ENCODE measurements at places on chromosomes 4 and X. TPM values are rescaled to one million over a fixed set of nuclear protein-coding genes. Genes with fewer than 3 reads are reported as not detected.

GRCh38 chr4:169200361-169201030 is 70.3 kb downstream of the SH3RF1 start:
- DNase-seq, result no peak

- DNase-seq, result no peak
Observed at GRCh38 chrX:51598899-51599298, 19.8 kb downstream of the CENPVL3 start.

DNA sequence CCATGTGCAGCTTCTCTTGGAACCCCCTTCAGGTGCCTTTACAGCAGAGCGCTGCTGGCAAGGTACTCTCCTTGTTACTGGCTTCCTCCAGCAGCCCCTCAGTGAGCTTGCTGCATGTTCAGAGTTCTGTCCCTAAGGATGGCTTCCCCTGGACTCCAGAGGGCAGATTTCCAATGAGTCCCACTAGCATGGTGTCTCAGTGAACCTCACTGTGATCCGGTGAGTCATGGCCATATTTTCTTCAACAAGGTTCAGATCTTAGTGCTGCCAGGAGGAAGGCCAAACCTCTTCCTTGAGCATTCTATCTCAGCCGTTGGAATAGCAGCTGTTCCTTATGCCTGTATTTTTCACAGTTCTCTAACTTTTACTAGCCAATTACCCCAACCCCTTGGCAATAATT is 98.8 kb downstream of the CASK start:
- DNase-seq, result no peak

GRCh38 chr4:121728798-121729226 is 32.0 kb upstream of the ANXA5 start:
- no peak for DNase-seq

DNA sequence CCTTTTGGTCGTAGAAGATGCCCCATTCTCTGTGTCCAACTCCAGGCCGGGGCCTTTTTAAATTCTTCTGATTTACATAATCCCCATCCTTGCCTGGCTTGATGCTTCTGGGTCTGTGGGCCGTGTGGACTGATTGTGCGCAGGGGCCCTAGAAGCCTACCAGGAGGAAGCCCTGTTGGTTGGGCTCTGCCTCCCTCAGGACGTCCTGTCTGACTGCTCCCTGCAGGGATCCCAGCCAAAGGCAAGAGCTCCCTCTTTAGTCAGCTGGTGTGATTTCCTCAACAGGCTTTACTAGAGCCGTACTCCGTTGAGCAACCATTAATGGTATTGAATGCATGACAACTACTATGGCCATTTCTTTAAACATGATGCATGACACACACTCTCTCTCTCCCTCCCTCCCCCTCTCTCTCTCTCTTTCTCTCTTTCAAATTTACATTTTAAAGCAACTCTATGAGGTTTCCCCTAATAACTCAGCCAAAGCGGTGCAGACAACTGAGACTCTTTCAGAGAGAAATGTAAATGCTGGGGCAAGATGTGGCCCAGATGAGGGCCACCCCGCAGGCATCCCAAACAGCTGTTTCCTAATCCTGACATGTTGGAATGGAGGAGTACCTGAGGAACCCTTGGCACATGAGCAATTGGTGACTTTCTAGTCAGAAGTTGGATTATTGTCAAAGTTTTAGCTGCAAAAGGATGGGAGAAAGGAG is 117.3 kb downstream of the DRD5 start:
- no peak for DNase-seq

GRCh38 chr4:74632634-74633033 is 161.7 kb downstream of the BTC start:
- no peak for DNase-seq

DNA sequence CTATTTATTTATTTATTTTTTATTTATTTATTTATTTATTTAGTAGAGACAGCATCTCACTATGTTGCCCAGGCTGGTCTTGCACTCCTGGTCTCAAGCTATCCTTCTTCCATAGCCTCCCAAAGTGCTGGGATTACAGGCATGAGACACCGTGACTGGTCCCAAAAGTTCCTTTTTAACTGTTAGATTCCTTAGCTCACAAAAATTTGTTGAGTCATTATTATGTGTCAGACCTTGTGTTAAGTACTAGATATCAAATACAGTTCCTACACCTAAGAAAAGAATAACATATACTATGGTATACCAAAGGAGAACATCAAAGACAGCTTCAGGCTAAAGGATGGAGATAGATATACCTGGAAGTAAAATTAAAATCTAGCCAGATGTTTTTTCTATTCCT is 11.6 kb downstream of the FGA start:
- no peak for DNase-seq

- no peak for DNase-seq
Observed at GRCh38 chrX:104343428-104344129, 88.8 kb upstream of the ESX1 start.

- no peak for DNase-seq
Observed at GRCh38 chrX:130110379-130111219, at the start of gene ELF4. TSS of gene ELF4 (minus strand) at chrX:130110497. CDS start at chrX:130081330, 29,167 bp downstream.

- DNase-seq, result no peak
Observed at GRCh38 chr4:184174571-184175488, 42.8 kb downstream of the ENPP6 start.

The NDP gene
- total RNA-seq, result not detected

The NPY2R gene
- not detected for total RNA-seq

The SLC9B1 gene
- 0.87 TPM for total RNA-seq

The SCRG1 gene
- total RNA-seq, result 1.1 TPM

The TEX13D gene
- total RNA-seq, result not detected

The F11 gene
- total RNA-seq, result not detected
